ENCODE measurements at places on chromosomes 16 and 17.

DNA sequence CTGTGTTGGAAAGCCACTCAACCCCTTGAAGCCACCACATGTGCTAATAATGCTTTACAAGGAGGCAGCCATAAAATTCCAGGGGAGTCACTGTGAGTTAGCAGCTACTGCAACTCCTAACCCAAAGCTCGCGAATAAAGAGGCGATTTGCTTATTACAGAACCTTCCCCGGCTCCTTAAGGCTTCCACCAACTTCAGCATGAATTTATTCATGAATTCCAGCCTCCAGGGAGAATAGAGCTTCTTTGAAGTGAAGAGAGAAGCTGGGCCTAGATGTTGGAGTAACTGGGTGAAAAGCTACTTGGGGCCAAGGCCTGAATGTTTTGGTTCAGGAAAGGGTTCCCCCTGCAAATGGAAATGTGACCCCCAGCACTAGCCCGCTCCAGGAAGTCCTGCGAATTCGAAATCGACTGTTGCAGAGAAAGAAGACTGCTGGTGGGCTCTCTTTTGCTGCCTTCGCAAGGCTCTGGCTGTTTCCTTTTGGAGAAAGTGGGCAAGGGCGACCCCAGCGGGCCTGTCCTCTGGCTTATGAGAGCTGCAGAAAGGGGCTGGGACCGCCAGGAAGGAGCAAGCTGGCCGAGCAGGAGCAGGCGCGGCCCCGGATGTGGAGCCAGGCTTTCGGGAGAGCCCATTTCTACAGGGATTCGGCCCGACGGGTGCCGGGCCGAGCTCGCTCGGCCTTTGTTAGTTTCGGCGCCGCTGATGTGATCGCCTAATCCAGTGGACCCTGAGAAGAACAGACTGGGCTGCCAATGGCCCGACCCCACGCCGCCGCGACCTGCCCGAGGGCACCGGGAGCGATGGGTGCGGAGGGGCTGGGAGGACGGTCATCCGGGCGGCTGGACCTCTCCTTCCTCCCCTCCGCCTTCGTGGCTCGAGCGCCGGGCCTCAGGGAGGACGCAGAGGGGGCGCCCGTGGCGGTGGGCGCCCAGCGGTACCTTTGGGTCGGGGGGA, 7.6 kb downstream of the CBX8 start:
- DNase-seq, result no peak

- DNase-seq, result no peak
Measured at GRCh38 chr17:76826330-76827068, 41.7 kb upstream of the MGAT5B start.

DNA sequence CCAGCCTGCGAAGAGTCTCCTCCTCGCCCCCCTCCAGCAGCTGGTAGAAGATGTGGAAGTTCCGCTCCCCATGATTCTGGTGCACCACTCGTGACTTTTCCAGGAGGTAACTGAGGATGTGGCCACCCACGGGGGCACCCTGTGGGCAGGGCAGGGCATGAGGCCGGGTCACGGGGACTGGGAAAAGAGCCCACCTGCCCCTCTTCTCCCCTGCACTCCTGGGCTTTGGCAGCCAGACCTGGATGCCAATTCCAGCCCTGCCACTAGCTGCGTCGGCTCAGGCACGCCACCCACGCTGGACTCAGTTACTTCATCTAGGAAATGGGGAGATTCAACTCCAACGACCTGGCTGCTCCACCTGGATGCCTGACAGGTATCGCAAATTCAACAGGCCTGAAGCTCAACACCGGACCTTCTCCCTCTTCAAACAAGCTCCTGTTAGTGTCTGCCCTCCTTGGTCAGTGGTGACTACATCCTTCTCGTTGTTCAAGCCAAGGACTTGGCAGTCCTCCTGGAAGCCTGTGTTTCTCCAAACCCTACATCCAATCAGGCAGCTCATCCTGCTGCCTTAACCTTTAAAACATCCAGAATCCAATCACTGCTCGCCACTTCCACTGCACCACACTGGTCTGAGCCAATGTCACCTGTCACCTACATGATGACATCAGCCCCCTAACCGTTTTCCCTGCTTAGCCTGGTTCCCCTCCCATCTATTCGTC, 11.6 kb downstream of the MYO1C start:
- no peak for DNase-seq

DNA sequence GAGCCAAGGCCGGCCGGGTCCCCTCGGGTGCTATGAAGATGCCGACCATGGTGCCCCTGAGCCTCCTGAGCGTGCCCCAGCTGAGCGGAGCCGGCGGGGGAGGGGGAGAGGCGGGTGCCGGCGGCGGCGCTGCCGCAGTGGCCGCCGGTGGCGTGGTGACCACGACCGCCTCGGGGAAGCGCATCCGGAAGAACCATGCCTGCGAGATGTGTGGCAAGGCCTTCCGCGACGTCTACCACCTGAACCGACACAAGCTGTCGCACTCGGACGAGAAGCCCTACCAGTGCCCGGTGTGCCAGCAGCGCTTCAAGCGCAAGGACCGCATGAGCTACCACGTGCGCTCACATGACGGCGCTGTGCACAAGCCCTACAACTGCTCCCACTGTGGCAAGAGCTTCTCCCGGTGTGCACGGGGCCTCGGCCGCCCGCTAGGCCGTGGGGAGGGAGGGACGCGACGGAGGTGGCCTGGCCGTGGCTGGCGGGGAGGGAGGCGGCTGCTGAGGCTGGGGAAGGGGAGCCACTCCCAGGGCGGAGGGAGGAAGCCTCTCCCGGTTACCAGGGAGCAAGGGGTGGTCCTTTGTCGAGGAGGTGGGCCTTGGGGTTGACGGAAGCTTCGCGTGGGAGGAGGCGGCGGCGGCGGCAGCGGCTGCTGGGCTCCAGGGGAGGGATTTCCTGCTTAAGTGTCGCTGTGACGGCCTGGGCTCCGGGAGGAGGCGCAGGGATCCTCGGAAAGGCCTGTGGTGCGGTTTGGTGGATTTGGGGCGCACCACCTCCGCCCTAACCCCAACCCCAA, 1.3 kb downstream of the MAZ start:
- DNase-seq, result peak; percentile 63

- DNase-seq, result peak; percentile 67
Measured at GRCh38 chr17:80008383-80008840, 27.3 kb downstream of the TBC1D16 start.

Data from activated CD4-positive, CD25-positive, alpha-beta regulatory T cell (primary cell).